ENCODE measurements at places on chromosomes 16 and 17.
A peak's percentile ranks its signal among the peaks of the same experiment; 100 is the strongest.

DNA sequence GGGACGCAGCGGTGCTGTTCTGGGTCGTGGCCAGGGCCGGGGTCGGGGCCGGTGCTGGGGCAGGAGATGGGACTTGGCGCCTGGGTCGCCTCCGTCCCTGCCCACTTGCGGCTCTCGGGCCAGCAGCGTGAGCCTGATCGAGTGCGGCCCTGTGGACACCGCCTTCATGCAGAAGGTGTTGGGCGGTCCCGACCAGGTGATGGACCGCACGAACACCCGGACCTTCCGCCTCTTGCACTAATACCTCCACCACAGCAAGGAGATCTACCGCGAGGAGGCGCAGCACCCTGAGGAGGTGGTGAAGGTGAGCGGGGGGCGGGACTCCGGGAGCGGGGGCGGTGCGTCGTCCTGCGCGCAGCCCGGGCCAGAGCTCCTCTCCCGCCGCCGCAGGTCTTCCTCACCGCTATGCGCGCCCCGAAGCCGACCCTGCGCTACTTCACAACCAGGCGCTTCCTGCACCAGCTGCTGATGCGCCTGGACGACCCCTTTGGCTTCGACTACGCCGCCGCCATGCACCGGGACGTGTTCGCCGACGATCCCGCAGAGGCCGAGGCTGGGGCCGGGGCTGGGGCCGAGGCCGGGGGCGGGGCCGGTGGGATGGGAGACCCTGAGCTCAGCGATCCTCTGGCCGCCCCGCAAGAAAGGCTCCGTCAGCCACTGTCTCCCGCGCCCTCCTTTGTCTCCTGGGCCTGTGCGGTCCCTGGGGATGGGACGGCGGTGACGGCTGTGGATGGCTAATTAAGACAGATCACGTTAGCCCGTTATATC is 4.5 kb upstream of the HSD17B1 start:
- DNase-seq, result peak; percentile 52

GRCh38 chr17:60741031-60741430 is 63.4 kb downstream of the BCAS3 start:
- DNase-seq, result no peak

GRCh38 chr17:61746248-61746985 is 116.9 kb downstream of the BRIP1 start:
- DNase-seq, result no peak

- peak; percentile 11 for DNase-seq
Observed at GRCh38 chr16:47581114-47581513, 120.0 kb downstream of the PHKB start.

GRCh38 chr16:27326738-27327585 is 13.2 kb downstream of the IL4R start:
- peak; percentile 98 for DNase-seq

GRCh38 chr17:10768750-10769251 is 35.1 kb downstream of the TMEM238L start:
- DNase-seq, result no peak

DNA sequence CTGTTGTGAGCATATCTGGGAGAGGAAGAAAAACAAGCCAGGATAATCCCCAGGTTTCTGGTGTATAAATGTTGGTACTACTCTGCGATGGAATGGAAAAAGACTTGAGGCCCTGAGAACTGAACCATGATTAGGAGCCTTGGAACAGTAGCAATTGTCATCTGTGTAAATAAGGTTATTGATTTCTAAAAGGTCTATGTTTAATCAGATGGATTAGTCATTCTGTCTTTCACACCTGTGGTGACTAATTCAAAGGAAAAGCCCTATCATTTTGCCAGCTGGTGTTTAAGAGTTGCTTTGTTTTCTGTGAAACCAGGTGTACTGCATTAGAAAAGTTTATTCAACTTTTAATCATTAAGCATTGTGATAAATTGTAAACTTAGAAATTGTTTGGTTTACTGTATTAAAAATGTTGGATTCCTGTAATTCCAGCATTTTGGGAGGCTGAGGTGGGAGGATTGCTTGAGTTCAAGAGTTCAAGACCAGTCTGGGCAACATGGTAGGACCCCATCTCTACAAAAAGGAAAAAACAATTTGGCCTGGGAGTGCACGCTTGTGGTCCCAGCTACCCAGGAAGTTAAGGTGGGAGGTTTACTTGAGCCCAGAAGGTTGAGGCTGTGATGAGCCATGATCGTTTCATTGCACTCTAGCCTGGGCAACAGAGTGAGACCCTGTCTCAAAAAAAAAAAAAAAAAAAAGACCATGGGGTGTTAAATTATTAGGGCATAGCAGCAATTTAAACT is 29.0 kb upstream of the KPNB1 start:
- no peak for DNase-seq

GRCh38 chr17:44607836-44608690 is 48.2 kb upstream of the MEIOC start:
- no peak for DNase-seq

DNA sequence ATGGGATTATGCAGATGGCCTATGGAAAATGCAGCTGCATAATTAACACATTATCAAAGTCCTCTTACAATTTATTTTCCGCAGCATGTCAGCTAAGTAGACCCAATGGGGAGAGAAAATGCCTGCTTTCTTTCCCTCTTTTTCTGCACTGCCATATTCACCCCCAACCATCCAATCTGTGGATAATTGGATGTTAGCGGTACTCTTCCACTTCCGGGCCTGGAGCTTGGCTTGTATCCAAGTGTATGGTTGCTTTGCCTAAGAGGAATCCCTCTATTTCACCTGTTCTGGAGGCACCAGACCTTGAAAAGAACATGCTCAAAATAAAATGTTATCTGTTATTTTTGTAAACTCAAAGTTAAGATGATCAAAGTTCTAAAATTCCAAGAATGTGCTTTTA is 41.1 kb upstream of the CACNG3 start:
- DNase-seq, result no peak

DNA sequence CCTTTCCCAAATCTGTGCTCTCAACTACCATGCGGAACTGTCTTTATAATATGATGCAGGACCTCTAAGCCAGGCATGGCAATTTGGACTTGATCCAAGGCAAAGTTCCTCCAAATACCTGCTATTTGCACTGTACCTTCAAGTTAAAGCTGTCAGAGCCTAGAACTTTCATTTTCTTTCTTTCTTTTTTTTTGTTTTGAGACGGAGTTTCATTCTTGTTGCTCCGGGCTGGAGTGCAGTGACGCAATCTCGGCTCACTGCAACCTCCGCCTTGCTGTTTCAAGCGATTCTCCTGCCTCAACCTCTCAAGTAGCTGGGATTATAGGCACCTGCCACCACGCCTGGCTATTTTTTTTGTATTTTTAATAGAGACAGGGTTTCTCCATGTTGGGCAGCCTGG is 51.7 kb downstream of the ARHGAP27 start:
- no peak for DNase-seq

DNA sequence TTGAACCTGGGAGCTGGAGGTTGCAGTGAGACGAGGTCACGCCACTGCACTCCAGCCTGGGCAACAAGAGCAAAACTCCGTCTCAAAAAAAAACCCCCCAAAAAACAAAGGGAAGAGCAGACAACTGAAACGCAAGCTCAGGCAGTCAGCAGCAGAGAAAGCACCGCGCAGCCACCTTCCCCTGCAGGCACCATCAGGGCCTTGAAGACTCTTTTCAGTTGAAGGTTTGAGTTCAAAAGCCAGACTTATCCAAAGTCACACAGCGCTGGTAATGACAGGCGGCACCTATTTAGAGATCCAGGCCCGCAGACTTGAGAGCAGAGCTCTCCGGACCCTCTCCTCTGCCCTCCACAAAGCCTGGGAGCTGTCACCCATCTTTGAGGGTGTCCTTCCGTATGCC is 11.1 kb downstream of the ZBTB4 start:
- no peak for DNase-seq

- peak; percentile 76 for DNase-seq
Observed at GRCh38 chr17:64741038-64741641, 79.0 kb upstream of the SMURF2 start.

- no peak for DNase-seq
Observed at GRCh38 chr17:40953881-40954280, 12.9 kb downstream of the KRT39 start.

DNA sequence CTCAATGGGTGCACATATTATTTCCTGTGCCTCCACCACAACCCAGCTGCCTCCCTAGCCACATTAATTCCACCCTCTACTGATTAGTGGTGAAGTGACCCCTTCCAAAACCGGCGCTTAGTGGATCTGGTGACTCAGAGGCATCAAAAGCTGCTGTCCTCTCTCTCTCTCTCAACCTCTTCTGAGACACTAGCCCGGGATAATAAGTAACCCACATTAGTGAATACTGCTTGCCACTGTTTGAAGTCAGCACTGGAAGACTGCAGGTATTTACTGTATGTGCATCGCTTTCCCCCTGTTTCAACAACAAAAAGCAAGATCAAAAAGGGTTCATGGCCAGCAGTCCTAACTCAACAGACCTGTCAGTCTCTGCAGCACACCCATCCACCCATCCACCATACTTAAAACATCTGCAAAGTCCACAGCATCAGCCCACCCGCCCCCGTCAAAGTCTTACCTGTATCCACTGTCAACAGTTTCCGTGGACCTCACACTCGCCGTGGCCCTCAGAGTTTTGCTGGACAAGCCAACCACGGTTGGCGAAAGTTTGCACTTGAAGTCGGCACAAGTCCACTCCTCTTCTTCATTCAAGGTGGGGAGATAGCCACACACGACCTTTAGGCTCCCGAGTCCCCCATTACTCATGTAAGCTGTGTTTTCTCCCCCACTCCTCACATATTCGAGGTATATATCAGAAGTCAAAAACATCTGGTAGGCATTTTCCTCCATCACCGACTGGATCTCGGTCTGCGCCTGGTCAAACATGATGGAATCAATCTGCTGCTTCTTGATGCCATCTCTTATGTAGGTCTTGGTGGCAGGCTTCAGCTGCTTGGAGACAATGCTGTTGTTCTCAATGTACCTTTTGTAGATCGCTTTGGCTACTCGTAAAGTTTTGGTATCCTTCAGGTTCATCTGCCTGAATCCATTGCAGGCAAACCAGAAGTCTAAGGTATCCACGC is 3.8 kb downstream of the AXIN2 start:
- no peak for DNase-seq

DNA sequence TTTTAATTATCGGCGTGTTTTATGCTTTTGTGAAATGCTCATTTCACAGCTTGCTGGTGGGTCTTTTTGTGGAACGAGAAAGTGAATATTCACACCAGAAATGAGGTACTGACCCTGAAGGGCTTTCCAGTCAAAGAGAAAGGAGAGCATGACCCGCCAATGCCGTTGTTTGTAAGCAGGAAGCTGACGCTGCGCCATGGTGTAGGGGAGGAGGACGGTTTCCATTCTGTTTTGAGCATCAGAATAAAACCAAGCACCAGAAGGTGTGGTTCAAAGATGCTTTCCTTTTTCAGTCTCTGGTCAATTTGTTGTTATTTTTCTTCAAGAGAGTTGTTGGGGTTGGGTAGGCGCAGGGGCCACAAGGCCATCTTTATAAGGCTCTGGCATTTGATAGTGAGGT is 669.3 kb downstream of the WWOX start:
- DNase-seq, result no peak

GRCh38 chr17:7530023-7530900 is 18.6 kb upstream of the TNFSF12 start:
- DNase-seq, result no peak

GRCh38 chr16:53378138-53378537 is 56.1 kb upstream of the RBL2 start:
- no peak for DNase-seq

DNA sequence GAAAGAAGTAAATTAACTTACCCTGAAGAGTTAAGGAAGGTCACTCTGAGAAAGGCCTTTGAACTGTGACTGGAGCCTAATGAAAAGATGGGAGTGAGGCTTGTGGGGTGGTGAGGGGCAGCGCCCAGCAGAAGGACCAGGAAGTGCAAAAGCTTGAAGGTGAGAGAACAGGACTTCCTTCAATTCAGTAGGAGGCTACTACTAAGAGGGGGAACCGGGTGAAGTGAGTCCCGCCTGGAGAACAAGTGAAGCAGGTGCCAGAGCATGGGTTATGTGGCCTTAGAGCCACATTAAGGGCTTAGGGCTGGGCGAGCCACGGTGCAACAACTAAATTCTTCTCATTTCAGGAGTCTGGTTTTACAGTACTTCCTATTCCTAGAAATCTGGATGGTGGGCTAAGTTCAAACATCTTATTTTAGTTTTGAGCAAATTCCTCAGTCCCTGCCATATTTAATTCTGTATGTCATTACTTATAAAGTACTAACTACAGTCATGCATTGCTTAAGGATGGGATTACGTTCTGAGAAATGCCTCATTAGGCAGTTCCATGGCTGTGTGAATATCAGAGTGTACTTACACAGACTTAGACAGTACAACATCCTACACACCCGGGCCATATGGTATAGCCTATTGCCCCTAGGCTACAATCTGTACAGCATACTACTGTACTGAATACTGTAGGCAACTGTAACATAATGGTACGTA is 5.1 kb downstream of the CFAP20 start:
- no peak for DNase-seq

- no peak for DNase-seq
Observed at GRCh38 chr16:27676839-27677238, 126.9 kb downstream of the KATNIP start.

DNA sequence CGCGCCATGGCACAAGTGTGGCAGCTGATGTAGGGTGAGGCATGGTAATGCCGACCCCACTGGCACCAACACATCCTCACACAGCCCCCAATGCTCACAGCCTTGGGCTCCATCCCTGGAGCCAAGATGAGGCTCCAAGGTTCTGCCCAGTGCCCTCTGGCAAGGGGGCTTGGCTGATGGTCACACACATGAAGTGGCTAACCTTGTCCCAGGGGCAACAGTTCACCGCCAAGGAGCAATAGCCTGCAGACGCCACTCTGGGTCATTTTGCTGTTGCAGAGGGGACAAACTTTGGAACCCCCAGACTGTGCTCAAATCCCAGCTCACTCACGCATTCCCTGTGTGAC is 26.8 kb downstream of the TNFRSF13B start:
- no peak for DNase-seq

- no peak for DNase-seq
Observed at GRCh38 chr17:72778169-72779151, 314.0 kb downstream of the SLC39A11 start.

DNA sequence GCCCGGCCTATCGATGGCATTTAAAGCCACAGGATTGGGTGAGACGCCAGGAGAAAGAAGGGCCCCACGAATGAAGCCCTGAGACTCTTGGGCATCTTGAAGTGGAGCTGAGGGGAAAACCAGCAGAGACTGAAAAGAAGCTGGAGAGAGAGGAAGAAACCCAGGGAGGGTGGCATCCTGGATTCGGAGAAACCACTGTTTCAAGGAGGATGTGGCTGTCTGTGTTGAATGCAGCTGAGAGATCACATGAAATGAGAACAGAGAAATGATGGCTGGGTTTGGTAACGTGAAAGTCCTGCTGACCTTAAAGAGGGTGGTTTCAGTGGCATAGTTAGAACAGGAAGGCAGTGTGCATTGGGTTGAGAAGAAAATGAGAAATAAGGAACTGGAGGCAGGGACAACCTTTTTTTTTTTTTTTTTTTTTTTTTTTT is 3.8 kb downstream of the TNFSF12 start:
- DNase-seq, result no peak

GRCh38 chr17:39171933-39172332 is 6.0 kb upstream of the ARL5C start:
- no peak for DNase-seq

DNA sequence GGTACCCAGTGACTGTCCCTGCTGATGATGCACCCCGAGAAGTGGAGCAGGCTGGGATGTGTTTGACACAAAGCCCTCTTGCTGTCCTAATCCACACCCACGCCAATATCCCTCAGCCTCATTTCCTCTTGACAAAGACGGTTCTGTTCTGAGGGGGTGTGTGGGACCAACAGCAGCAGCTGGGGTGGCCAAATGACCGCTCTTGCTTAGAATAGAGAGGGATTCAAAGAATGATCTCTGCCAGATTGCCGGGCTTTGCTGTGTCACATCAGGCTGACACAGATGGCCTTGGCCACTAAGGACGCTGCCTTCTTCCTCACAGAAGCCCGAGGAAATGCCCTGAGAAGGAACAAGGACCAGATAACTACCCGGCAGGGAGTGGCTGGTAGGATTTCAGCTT is 250.7 kb downstream of the NTN1 start:
- no peak for DNase-seq

All from A673 (cell line).